ENCODE measurements at places on chromosomes 6 and 20. TPM values are rescaled to one million over a fixed set of nuclear protein-coding genes. Genes with fewer than 3 reads are reported as not detected.
A peak's percentile ranks its signal among the peaks of the same experiment; 100 is the strongest.

- no peak for DNase-seq
These were observed 158.5 kb downstream of the CD83 start for GRCh38 chr6:14276071-14276470.

DNA sequence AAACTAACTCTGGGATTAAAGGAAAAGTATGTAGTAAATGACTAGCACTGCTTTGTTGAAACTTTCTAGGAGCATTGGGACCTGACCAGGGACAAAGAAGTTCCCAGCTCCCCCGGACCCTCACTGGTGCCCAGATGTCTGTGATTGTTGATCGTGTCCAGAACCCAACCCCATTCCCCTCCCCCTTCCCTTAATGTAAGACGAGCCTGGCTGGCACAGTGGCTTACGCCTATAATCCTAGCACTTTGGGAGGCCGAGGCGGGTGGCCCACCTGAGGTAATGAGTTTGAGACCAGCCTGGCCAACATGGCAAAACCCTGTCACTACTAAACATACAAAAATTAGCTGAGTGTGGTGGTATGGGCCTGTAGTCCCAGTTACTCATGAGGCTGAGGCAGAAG, 750.3 kb downstream of the CBLN4 start:
- DNase-seq, result no peak

GRCh38 chr20:57071283-57071731, 195.1 kb downstream of the BMP7 start:
- no peak for DNase-seq

DNA sequence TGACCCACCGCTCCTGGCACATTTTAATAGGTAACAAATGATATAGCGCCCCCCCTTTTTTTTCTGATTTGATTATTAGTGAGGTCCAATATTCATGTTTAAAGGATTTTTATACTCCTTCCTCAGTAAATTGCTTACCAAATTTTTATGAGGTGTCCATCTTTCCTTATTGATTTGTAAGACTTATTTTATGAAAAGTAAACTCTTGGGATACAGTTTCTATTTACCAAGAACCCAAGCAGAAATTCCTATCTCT, 25.1 kb downstream of the TRIM27 start:
- DNase-seq, result no peak

- DNase-seq, result no peak
These were observed 9.0 kb downstream of the VPS16 start for GRCh38 chr20:2849529-2849928.

DNA sequence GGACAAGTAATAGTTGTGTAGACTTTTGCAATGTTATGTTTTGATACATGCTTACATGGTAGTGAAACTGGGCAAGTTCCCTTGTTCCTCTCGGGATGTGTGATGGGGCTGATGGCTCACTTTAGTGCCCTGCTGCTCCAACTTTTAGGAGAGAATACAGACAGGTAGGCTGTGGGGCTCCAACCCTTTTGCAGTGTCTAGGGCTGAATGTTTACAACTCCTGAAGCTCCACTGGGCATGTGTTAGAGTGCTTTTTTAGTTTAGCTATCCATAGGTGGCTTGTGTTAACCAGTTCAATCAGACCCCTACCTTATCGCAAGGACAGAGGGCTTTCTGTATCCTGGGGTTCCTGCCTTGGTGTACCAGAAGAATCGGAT, 33.8 kb downstream of the SERPINB6 start:
- no peak for DNase-seq

GRCh38 chr6:170269151-170269845, 21.6 kb downstream of the DLL1 start:
- DNase-seq, result no peak

GRCh38 chr6:20640181-20640580, 105.9 kb downstream of the CDKAL1 start:
- no peak for DNase-seq

DNA sequence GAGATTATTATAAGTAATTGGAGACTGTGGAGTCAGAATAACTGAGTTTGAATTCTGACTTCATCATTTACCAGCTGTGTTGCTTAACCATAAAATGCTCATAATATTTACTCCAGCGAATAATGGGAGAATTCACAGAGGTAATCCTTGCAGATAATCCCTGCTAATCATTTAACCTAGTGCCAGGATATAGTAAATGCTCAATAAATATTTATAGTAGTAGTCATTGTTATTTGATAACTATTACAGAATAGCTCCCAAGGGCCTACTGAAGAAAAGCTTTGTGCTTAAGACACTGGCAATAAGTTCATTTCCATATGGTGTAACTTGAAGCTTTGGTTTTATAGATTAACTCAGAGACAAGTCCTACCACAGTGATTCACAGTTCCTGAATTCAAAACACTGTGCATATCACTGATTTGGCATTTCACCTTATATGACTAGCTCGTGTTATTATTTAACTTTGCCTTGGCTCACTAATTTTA, 208.8 kb upstream of the PLCB4 start:
- peak; percentile 4 for DNase-seq

DNA sequence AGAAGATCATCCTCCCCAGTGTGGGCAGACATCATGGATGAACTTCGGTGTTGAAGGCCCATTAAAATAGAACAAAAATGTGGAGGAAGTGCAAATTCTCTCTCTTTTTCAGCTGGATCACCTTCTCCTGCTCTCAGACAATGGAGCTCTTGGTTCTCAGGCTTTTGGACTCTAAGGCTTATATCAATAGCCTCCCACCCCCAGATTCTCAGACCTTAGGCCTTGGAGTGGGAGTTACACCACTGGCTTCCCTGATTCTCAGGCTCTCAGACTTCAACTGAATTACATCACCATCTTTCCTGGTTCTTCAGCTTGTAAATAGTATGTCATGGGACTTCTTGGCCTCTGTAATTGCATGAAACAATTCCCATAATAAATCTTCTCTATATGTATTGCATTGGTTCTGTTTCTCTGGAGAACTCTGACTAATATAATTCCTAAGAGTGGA, 36.6 kb downstream of the NSFL1C start:
- peak; percentile 66 for DNase-seq

GRCh38 chr6:166348305-166348949, 6.1 kb upstream of the SFT2D1 start:
- DNase-seq, result no peak

DNA sequence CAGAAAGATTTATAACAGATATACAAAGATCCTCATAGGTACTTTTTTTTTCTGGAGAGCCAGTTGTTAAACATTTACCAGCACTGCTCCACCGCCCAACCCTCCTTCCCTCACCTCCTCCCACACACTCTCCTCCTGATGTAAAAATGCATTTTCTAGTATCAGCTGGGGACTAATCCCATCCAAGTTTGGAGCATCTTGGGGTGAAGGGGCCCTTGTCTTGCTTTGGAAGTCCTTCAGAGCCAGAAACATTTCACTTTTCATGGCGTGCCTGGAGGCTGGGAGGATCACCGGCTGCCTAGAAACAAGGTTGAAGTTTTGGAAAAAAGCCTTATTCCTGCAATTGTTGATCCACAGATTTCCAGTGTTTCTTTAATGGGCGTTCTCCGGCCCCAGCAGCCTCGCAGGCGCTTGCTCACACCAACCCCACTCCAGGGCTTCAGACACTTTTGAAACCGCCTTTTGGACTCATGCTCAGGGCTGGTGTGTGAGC, 165.1 kb upstream of the AFDN start:
- no peak for DNase-seq

DNA sequence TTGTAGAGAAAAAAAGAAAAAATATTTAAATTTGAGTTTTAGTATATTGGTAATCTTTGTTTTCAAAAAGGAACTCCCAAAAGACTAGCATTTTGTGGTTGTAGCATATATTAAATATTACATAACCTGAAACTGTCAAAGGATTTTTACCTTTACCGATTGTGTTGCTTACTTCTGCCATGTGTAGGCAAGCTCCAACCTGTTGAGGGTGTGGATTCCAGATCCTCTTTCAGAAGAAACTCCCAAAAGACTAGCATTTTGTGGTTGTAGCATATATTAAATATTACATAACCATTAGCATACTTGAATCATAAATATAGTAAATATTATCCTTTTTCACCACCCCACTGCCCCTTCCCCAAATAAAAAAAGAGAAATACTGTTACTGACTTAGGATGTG, 3.2 kb downstream of the DSE start:
- DNase-seq, result no peak

The SCGN gene
- total RNA-seq, result not detected

The SIRPD gene
- total RNA-seq, result not detected

The TMEM244 gene
- total RNA-seq, result not detected

The PERP gene
- 24.8 TPM for total RNA-seq

The NMBR gene
- not detected for total RNA-seq

The PCNA gene
- total RNA-seq, result 131 TPM

The C6orf52 gene
- not detected for total RNA-seq

The PI3 gene
- total RNA-seq, result not detected

All from dermis blood vessel endothelial cell (primary cell).